ENCODE measurements at places on chromosomes 5 and 9.

- DNase-seq: no peak
Measured at GRCh38 chr9:95341293-95341962, 23.9 kb upstream of the FANCC start.

- DNase-seq: no peak
Measured at GRCh38 chr5:181053488-181054121, 13.5 kb downstream of the BTNL9 start.

- DNase-seq: no peak
Measured at GRCh38 chr5:168712280-168712924, 133.2 kb upstream of the PANK3 start.

DNA sequence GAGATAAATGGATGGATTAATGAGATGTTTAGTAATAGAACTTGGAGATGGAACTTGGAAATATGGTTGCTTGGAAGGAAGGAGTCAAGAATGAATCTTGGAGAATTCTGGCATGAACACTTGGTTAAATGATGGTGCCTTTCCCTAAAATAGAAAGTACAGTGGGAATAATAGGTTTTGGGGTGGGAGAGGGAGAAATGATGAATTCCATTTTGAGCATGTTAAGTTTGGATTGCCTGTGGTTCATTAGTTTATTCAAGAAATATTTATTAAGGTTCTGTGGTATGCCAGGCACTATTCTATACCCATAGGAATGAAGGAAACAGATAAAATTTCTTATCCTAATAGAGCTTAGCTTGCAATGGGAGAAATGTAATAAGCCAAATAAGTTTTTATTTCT, 58.4 kb downstream of the PBX3 start:
- DNase-seq: no peak

- DNase-seq: no peak
Measured at GRCh38 chr5:167987490-167988280, 303.8 kb upstream of the WWC1 start.

GRCh38 chr9:83699615-83700014, 8.1 kb downstream of the UBQLN1 start:
- DNase-seq: no peak

GRCh38 chr9:87657190-87657589, 68.7 kb upstream of the CTSL start:
- no peak for DNase-seq

GRCh38 chr5:57659886-57660285, 177.3 kb upstream of the ACTBL2 start:
- DNase-seq: no peak

GRCh38 chr5:171340491-171340890, 31.4 kb downstream of the TLX3 start:
- DNase-seq: no peak

DNA sequence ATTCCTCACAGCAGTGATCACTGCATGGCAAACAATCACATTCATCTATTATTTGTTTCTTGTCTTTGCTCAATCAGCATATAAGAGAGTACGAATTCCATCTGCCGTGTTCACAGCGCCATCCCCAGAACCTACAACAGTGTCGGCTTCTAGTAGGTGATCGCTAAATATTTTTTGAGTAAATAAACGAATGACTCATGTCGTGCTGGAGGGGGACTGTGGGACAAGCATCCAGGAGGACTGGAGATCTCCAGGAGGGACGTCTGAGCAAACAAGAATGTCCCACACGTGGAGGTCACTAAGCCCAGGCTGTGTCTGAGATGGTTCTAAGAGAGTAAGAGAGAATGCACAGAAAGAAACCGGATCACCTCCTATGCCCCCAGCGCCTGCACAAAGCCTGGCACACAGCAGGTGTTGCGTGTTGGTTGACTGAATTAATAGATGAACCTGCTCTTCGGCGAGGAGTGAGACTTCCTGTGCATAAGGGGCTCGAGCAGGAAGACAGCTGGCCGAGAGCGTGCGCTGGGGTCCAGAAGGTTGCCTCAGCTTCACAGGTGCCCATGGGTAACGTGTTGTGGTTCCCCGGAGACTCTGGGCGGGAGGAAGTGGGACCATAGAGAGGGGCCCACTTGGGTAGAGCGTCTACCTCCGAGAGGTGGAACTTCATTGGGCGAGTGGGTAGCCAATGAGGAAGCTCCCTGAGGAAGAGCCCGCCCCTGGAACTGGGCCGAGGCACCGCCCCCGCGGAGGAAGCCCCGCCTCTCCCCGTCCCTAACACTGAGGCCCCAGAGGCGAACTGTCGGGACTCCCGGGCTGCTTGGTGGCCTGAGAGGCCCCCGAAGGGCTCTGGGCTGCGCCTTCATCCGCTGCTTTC, 193.0 kb downstream of the MELK start:
- DNase-seq: no peak

All from right renal pelvis (tissue), 4 donors.